Activated CD4-positive, alpha-beta memory T cell treated with anti-CD3 and anti-CD28 coated beads, Interleukin-2, amount 10 ng/mL, durations not matched to agents 7 days and 5 days (primary cell): ENCODE measurements at places on chromosomes 5 and 9. TPM values are rescaled to one million over a fixed set of nuclear protein-coding genes. Genes with fewer than 3 reads are reported as not detected.

GRCh38 chr5:129204525-129204924 is 110.0 kb downstream of the ISOC1 start:
- H3K27ac ChIP-seq: no peak overlapping the region
- no peaks in the 10 kb centered on the region for H3K4me1 ChIP-seq
- H3K36me3 ChIP-seq: no peaks in the 10 kb centered on the region
- DNase-seq: no peak
- H3K4me3 ChIP-seq: no peak overlapping the region

Gene RGS14
- total RNA-seq: 107 TPM

Gene KIF27
- 2.3 TPM for total RNA-seq

DNA sequence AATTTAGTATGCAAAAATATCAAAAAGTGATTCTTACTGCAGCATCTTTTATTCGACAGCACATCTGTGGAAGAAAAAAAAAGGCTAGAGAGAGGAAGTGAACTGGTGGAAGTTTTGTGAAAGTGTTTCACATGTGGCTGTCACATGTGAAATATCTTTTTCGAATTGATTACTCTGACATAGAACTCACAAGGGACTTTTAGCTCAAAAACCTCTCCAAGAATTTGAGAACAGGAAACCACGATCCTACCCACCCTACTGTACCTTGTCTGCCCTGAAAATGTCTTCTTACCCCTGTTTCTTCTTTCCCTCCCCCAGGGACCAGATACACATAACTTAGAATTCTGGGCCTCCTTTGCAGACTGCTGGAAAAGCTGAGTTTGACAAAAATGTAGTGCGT is 106.5 kb upstream of the PRRC1 start:
- no peaks in the 10 kb centered on the region for H3K36me3 ChIP-seq
- no peak for DNase-seq
- peaks cover 1% of the 10 kb centered on the region for H3K27me3 ChIP-seq
- H3K4me1 ChIP-seq: peaks cover 7% of the 10 kb centered on the region

DNA sequence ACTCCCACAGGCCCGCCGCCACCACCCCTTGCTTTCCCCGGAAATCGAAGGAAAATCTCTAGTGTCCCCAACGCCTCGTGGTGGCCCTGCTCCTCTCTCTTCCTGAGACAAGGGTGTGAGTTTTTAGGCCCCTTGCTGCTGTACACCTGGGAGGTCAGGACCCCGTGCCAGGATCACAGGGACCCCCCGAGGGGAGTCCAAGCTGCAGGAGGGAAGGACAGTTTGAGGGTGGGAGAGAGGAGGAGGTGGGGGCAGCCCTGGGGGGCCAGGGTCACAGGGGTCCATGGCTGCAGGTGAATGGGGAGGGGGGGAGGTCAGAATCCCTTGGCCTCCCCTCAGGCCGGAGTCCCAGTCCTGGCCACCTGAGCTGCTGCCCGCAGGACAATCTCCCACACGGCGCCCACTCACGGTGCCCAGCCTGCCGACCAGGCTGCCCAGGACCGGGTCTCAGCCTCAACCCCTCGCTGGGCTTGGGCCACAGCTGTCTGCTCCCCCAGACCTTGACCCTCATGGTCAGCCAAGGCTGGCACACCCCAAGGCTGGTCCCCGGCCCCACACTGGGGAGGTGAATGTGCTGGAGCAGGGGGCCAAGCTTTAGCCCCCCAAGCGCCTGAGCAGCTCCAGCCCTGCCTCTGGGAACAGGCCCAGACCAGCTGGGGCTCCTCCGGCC is 19.9 kb downstream of the TPPP start:
- H3K36me3 ChIP-seq: no peaks in the 10 kb centered on the region
- H3K4me1 ChIP-seq: peaks cover 6% of the 10 kb centered on the region
- no peak for DNase-seq
- H3K4me3 ChIP-seq: no peak overlapping the region
- no peak overlapping the region for H3K27ac ChIP-seq

Gene GARIN3
- total RNA-seq: 0.13 TPM

Gene FAXDC2
- not detected for total RNA-seq

GRCh38 chr5:105754056-105754455 is 1916.7 kb downstream of the EFNA5 start:
- H3K27me3 ChIP-seq: no peaks in the 10 kb centered on the region
- no peaks in the 10 kb centered on the region for H3K4me1 ChIP-seq
- H3K36me3 ChIP-seq: no peaks in the 10 kb centered on the region
- H3K4me3 ChIP-seq: no peak overlapping the region
- DNase-seq: no peak

Gene CCL27
- not detected for total RNA-seq

GRCh38 chr9:88949961-88950340 is 41.3 kb upstream of the S1PR3 start:
- no peak for DNase-seq
- no peak overlapping the region for H3K4me3 ChIP-seq
- H3K27ac ChIP-seq: no peak overlapping the region
- H3K27me3 ChIP-seq: peaks cover 7% of the 10 kb centered on the region
- H3K36me3 ChIP-seq: no peaks in the 10 kb centered on the region

Gene SNAPC3
- 35.6 TPM for total RNA-seq

- H3K27ac ChIP-seq: no peak overlapping the region
- no peaks in the 10 kb centered on the region for H3K4me1 ChIP-seq
- peaks cover 1% of the 10 kb centered on the region for H3K27me3 ChIP-seq
Measured at GRCh38 chr5:173497685-173498084, 118.8 kb downstream of the BOD1 start.

DNA sequence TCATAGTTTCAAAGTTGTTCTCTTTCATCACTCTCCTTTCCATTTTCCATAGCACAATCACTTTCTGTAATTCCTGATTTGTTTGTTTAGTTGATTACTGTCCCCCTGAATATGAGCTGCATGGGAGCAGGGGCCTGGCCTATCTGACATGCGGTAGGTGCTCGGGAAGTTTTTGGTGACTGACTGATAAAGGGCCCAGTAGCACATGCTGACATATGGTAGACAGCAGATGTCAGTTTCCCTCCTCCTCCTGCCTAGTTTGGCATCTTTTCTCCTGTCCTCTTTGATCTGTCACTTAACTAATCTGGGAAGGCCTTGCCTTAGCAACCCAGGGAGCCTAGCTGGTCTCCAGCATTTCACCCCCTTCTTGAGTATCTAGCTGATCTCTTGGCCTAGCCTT is 14.4 kb downstream of the GALNT12 start:
- no peaks in the 10 kb centered on the region for H3K4me1 ChIP-seq
- no peak for DNase-seq
- no peaks in the 10 kb centered on the region for H3K36me3 ChIP-seq
- no peak overlapping the region for H3K4me3 ChIP-seq

Gene TMED7
- 52.7 TPM for total RNA-seq

Gene CAVIN4
- 0.18 TPM for total RNA-seq
